ENCODE measurements at places on chromosomes 5 and 9.

GRCh38 chr5:163894645-163895044 lies 389.2 kb downstream of the MAT2B start:
- DNase-seq, result no peak

DNA sequence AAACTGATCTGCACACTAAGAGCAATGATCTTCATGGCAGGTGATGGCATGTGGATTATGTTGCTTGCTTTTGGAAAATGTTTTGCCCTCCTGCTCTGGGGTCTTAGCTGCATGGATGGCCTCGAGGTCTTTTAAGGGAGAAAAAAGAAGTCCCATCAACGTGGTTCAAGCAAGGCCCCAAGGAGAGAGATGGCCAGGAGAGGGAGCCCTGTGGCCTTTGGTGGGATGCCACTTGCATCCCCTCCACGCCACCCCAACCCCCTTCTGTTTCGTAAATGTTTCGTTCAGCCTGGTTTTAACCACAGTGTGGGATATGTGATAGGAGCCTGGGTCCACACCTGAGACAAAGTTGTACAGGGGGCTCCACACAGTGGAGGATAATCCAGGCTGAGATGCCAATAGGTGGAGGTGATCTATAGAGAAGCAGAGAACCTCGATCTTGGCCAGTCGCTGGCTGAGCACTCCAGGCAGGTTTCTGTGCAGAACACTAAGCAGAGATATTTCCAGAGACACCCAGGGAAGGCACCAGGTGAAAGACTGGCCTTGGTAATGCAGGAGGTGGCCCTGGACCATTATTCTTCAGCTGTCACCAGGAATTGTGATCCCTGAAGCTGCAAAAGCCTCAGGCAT lies 25.8 kb upstream of the FRRS1L start:
- DNase-seq, result peak; percentile 6

DNA sequence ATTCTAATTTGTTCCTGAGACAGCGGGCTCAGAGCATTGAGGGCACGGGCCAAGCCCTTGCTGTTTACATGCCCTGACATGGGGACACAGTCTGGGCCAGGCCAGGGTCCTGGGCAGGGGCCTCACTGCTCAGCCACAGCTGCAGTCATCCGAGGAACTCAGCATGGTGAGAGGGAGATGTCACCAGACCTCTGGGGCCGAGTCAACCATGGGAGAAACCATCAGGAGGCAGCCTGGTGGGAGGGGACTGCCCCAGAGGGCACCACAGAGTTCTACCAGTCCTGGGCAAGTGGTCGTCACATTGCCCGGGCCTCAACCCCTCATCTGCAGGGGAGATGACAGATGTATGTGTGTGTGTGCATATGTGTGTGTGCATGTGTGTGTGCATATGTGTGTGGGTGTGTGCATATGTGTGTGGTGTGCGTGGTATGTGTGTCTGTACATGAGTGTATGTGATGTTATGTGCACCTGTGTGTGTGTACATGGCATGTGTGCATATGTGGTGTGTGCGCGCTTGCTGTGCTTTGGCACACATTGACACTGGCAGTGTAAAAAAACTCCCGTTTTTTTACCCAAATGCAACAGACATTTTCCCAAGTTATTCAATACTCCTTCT lies 42.4 kb upstream of the TMEM250 start:
- DNase-seq, result no peak

DNA sequence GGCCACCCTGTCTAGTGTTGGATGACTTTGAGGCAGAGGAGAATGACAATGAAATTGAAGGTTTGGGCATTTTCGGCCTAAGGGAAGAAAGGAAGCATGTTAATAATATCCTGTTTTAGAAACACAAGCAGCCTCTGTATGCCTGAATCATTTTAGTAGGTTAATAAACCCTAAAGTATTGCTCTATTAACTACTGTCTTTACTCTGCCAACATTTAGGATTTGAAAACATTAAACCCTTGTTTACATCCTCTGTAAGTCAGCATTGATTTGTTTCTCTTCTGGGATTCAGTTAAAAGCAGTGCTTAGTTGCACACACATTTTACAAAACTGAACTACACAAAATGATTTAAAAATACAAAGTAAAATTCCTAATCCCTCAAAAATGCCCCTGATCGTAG lies 358.9 kb downstream of the ARRDC3 start:
- no peak for DNase-seq

DNA sequence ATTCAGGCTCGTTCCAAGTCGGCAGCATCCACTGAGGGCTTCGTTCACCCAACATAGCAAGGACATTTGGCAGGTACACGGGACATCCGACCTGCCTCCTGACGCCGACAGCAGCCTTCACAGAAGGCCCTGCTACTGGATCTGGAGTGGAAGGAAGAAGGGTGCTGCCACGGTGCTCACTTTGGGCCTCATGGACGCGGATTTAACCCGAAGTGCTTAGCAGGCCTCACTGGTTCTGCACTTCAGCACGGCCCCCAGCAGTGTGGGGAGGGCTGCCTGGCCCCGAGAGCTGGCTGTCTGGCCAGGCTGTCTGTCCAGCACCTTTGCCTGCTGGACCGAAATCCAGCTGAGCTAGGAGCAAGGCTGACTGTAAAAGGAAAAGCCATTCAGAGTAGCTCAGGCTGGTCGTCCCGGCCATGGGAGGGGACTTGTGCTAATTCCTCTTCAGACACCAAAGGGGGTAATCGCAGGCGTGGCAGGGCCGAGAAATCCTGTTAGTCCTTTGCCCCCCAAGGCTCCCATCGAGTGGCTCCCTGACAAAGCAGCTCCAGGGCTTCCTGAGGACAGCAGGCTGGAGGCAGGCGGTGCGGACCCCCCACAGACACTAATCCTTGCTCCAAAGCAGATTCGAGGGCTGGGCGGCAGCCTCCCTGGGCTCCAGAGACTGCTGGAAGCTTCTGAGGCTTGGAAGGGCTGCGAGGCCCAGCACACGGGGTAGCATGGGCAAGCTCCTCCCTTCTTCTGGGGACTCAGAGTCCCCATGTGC lies 11.1 kb upstream of the RXRA start:
- DNase-seq, result no peak

DNA sequence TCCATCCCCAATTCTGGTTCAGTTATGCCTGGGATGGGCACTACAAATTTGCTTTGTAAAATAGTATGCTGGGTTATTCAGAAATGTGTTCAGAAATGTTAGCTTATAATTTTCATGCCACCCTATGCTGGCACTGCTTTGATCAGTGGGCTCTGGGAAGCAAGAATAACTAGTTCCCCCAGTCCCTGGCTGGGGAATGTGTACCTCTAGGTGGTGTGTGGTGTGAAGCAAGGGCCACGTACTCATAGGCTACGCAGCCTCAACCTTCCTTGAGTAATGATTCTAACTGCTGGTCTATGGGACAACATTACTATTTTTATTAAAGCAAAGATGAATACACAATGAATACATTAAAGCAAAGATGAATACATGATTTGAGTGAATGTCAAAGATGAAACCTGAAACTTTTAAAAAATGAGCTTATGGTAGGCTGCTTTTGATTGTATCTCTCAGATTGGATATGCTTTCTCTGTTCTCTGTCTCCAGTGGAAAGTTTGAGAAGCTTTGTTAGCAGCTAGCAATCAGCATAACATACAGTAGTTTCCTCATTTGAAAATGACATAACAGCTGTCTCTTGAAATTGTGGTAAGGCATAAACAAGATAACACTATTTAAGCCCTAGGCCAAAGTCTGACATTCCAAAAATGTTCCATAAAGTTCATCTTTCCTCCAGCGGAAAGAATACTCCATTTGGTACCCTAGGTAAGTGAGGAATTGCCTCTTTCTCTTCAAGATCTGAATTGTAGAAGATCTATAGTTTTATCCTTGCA lies 174.7 kb upstream of the NFIB start:
- DNase-seq, result no peak

GRCh38 chr5:16296946-16297345 lies 117.4 kb upstream of the MARCHF11 start:
- no peak for DNase-seq

DNA sequence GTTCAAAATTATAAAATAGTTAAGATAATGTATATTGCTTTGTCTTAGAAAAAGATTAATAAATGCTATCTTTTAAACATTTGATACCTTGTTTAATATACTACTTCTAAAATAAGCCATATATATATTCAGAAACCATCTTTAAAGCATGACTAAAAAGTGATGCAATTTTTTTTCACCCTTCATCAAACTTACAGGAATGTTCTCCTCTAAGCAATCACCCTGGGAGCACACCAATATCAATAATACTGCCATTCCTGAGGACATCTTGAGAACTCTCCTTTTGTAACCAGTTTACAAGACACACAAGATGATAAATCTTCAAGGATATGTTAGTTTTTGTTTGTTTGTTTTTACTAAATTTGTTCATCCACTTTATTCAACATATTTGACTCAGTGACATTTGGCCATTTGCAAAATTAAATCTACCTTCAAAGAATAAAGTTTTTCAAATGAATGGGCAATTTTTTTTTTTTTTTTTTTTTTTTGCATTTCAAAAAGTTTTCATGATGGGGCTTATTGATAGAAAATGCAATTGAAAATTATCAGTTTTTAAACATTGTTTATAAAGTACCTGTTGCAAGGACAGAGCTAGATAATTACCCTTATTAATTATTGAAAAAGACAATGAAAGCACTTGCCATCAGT lies 17.2 kb downstream of the FOXD1 start:
- no peak for DNase-seq
